Stimulated activated CD8-positive, alpha-beta memory T cell treated with anti-CD3 and anti-CD28 coated beads, Interleukin-15, amount 100 ng/mL, for 4 hours (primary cell): ENCODE measurements at places on chromosomes 1 and 21.

GRCh38 chr1:110636149-110636935 is 30.2 kb upstream of the KCNA2 start:
- no peak for DNase-seq

DNA sequence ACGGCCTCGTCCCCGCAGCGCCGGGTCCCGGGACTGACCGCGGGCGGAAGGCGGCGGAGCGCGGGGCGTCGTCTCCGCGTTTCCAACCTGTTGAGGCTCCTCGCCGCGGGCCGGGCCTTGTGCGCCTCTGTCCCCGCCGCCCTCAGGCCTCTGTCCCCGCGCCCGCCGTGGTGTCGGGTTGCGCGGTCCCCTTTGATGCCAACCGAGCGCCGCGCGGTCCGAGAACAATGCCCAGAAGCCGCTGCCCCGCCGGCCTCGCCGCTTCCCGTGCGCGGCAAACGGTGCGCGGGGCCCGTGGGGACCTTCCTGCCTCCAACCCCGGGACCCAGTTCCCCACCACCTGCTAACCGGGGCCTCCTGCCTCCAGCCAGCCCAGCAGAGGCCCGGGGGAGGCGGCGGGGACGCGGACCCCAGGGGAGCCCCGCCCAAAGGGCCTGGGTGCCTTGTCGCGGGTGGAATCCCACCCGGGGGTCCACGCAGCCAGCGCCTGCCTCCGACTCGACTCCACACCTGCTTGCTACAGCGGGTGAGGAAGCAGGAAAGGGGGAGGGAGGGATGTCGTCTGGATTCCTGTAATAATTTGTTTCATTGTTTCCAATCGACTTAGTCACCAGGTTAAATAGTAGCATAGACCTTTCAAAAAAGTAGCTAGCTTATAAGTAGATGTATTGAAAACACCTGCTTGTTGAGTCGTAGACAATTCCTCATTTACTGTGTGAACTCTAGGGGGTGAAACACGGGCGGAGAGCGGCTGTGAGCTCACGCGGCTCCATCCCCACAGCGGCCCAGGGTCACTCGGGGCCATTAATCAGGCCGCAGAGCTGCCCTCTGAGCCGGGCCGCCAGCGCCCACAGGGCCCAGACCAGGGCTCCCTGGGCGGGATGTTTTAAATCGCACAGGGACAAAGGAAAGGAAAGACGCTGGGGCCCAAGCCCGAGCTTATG is 1.1 kb downstream of the COL18A1 start:
- DNase-seq, result no peak

- DNase-seq, result no peak
Measured at GRCh38 chr1:150012611-150013010, 2.1 kb upstream of the OTUD7B start.

DNA sequence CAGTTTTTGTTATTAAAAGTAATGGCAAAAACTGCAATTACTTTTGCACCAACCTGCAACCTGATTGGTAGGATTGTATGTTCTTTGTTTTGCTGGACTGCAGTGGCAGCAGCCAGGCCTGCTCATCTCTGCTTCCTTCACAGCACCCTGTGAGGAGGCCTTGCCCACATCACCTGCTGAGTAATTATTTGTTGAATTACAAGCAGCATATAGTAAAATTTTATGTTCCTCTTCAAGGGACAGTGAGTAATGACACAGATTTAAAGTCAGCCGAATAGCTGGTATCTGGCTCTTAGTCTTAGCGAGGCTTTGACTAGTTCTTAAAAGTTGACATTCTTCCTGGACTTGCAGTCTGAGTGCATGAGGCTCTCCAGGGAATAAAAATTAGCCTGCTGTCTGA is 435.1 kb downstream of the PRDM2 start:
- no peak for DNase-seq

DNA sequence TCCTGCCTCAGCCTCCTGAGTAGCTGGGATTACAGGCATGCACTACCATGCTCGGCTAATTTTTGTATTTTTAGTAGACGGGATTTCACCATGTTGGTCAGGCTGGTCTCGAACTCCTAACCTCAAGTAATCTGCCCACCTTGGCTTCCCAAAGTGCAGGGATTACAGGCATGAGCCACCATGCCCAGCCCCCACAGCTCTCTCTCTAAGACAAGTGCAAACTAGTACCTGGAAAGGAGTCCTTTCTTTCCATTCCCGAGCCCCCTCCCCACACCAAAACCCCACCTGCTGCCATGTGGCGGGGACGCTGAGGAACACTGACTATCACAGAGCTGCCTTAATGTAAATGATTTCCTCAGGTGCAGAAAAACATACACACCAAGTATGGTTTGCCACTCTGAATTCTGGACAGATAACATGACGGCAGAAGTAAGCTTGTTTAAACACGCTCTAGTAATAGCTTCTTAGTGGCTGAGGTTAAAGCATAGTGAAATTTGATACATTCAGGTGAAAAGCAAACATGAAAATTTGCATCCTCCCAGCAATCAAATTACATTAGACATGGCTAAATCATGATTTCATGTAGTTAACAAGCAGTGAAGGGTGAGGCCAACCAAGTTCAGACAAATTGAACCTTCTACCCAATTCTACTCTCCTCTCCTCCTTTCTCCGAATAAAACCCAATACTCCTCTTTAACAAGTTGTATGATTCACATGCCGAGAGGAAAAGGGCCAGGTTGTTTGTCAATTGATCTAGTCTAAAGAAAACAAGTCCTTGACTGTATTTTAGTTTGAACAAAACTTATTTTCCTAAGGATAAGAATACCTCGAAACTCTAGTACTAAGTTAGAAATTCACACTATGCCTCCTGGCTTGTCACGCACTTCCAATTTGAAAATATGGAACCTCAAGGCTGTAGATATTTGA is 19.8 kb downstream of the ERRFI1 start:
- no peak for DNase-seq

DNA sequence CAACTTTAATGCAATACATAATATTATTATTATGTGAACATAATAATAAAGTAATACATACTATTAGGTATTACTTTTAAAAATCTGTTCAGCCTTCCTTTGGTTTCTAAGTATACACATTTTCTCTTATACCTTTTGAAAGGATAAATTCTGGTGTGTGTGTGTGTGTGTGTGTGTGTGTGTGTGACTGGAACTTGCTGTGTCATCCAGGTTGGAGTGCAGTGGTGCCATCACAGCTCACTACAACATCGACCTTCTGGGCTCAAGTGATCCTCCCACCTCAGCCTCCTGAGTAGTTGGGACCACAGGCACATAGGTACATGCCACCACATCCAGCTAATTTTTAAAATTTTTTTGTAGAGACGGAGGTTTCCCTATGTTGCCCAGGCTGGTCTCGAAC is 88.5 kb downstream of the CCDC30 start:
- no peak for DNase-seq

- DNase-seq, result no peak
Measured at GRCh38 chr1:162632217-162632666, at the start of gene DDR2. Gene DDR2 (plus strand): TSS chr1:162632464. CDS start chr1:162719064, 86,600 bp downstream.

DNA sequence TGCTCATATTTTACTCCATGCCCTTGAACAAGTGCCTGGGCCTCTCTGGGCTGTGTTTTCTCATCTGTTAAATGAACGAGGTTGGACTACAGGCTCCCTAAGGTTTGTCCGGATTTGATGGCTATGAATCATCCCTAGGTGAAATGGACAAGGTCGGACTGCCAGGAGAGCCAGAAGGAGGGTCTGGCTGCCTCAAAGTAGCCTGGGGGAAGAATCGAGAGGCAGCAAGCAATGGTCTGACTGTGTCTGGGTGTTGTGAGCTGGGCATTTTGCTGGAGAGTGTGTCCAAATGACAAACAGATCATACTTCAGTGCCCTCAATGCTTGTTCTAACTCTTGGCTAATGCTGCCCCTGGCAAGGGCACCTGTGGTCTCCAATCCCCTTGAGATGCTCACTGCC is 730.9 kb downstream of the PTPRU start:
- DNase-seq, result no peak

DNA sequence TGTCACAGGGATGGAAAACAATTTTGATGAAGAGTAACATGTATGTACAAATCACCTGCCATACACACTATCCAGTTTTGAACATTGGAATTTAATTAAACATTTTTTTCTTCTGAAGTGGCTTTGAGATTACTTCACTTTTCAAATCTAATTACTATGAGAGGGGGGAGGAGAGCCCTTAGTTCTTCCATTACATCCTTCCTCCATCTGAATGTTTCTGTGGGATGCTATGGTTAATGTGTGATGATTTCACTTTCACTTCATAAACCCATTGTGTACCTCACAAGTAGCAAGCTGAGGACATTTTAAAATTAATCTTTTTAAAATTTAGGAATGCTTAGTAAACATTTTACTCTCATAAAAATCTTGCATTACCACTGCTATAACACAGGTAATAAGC is 156.9 kb downstream of the RUNX1 start:
- no peak for DNase-seq

- no peak for DNase-seq
Measured at GRCh38 chr1:62991152-62991551, 207.2 kb downstream of the ATG4C start.

GRCh38 chr1:104402178-104402577 is 652.5 kb downstream of the AMY1C start:
- no peak for DNase-seq

GRCh38 chr1:87515781-87516180 is 187.1 kb downstream of the LMO4 start:
- DNase-seq, result no peak

DNA sequence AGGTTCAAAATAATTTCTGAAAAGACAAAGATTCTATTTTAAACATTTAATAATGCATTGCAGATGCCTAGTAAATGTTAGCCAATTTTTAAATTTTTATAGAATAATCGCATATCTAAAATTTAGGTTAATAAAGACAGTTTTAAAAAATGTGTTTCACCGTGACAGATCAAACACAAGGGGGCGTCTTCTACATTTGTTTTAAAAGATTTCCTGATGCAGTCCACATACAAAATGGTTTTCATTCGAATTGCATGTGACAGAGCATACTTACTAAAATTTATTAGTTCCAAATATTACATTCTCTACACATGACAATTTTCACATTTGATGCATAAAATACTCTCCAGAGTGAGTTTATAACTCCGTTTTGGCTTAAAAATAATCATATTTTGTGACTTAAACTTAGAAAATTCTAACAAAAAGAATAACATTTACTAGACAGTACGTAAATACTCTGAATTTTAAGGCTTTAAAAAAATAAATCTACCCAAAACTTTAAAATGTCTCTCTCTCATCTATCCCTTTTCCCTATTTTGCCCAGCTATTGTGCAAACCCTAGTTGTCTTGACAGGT is 75.5 kb downstream of the ADAMTS1 start:
- DNase-seq, result no peak

DNA sequence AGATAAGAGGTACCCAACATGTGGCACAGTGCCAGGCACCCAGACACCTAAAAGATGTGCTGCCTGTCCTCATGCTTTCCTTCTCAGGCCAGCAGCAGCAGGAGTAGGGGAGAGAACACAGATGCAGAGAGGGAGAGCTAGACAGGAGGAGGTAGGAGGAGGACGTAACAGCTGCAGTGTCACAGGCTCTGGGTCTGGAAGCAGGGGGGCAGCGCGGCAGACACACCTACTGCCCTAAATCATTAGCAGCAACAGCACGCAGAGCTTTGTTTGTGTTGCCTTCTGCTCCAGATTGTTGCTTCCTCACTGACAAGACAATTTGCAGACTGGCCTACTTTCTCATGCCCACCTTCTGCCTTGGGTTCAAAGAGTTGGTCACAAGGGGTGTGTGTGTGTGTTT is 196.7 kb upstream of the DAB1 start:
- DNase-seq, result no peak

DNA sequence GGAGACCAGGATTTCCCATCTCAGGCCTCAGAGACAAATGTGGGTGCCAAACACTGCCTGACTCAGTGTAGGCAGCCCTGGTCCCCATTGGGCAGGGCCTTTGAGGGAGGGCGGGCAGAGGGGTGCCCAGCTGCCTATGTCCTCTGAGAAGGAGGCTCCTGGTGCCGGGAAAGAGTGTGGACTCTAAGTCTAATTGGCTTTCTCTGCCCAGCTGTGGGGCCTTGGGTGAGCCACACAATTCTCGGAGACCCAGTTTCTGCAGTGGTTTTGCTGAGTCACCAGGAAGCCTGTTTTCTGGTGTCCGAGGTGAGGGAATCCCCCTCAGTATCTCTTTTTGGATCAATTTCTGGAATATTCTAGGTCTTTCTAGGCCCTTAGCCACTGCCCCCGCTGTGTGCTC is 35.3 kb upstream of the ACTL8 start:
- no peak for DNase-seq

- no peak for DNase-seq
Measured at GRCh38 chr1:27074175-27074780, 61.6 kb upstream of the TENT5B start.

DNA sequence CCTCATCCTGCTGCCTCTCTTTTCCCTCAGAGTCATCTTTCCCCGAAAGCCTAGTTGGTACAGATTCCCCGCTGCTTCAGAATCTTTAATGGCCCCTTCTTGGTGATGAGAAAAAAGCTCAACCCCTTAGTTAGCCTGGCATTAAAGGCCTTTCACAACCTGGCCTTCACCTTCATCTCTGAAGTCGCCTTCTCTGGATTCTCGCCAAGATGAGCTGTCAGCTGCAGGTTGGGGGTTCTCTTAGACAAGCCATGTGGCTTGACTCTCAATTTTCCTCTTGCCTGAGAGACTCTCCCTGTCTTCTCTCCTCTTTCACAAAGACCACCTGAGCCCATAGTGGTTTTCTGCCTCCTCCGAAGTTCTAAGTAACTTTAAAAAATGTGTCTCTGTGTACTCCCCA is 15.5 kb upstream of the DISC1 start:
- DNase-seq, result no peak
